Neural crest cell (in vitro differentiated cells): ENCODE measurements at places on chromosomes 16 and 17. TPM values are rescaled to one million over a fixed set of nuclear protein-coding genes. Genes with fewer than 3 reads are reported as not detected.

GRCh38 chr16:57430955-57431354, 16.2 kb downstream of the CIAPIN1 start:
- H3K27ac ChIP-seq, result no peak overlapping the region
- H3K27me3 ChIP-seq, result no peaks in the 10 kb centered on the region
- H3K4me1 ChIP-seq, result no peaks in the 10 kb centered on the region
- DNase-seq, result no peak

GRCh38 chr16:70468776-70469525, 14.6 kb downstream of the FCSK start:
- H3K27ac ChIP-seq, result no peak overlapping the region
- H3K36me3 ChIP-seq, result no peaks in the 10 kb centered on the region
- no peaks in the 10 kb centered on the region for H3K4me1 ChIP-seq
- H3K4me3 ChIP-seq, result no peak overlapping the region
- DNase-seq, result no peak

GRCh38 chr16:31198207-31198882, 4.2 kb downstream of the PYCARD start:
- H3K27ac ChIP-seq, result peak overlapping the region; percentile 27
- H3K27me3 ChIP-seq, result peaks cover 54% of the 10 kb centered on the region
- H3K4me1 ChIP-seq, result peaks cover 30% of the 10 kb centered on the region
- no peak for DNase-seq
- H3K4me3 ChIP-seq, result peak overlapping the region; percentile 72

GRCh38 chr17:7977805-7978204, 24.6 kb upstream of the GUCY2D start:
- H3K4me1 ChIP-seq, result no peaks in the 10 kb centered on the region
- no peak for DNase-seq
- no peak overlapping the region for H3K27ac ChIP-seq
- peaks cover 5% of the 10 kb centered on the region for H3K36me3 ChIP-seq
- no peak overlapping the region for H3K4me3 ChIP-seq

DNA sequence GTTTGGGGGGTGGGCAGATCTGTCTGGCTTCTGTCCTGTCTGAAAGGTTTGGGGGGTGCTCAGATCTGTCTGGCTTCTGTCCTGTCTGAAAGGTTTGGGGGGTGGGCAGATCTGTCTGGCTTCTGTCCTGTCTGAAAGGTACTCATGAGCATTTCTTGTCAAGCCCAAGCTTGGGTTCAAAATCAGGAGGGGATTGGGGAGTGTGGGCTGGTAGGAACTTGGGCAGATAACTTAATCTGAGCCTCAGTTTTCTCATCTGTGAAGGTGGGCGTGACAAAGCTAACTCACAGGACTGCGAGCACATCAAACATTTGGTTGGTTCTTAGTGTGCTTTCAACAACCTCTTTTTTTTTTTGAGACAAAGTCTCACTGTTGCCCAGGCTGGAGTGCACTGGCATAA, 35.2 kb downstream of the HAPSTR1 start:
- peaks cover 25% of the 10 kb centered on the region for H3K4me1 ChIP-seq
- no peaks in the 10 kb centered on the region for H3K36me3 ChIP-seq
- H3K27ac ChIP-seq, result peak overlapping the region; percentile 27
- H3K27me3 ChIP-seq, result no peaks in the 10 kb centered on the region
- no peak for DNase-seq
- no peak overlapping the region for H3K4me3 ChIP-seq

DNA sequence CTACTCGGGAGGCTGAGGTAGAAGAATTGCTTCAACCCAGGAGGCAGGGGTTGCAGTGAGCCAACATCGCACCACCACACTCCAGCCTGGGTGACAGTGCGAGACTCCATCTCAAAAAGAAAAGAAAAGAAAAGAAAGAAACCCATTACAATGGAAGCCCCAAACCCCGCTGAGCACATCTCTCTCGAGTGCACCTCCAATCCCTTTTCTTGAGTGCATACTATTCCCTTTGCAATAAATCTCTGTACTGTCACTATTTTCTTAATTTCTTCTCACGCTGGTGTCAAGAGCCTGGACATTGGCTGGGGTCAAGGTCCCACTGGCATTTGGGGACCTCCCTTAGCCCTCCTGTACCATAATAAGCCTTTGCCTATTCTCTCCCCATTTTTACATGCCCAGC, 398.4 kb upstream of the EEF2KMT start:
- H3K27ac ChIP-seq, result no peak overlapping the region
- H3K27me3 ChIP-seq, result peaks cover 18% of the 10 kb centered on the region
- DNase-seq, result no peak
- no peak overlapping the region for H3K4me3 ChIP-seq
- no peaks in the 10 kb centered on the region for H3K36me3 ChIP-seq

DNA sequence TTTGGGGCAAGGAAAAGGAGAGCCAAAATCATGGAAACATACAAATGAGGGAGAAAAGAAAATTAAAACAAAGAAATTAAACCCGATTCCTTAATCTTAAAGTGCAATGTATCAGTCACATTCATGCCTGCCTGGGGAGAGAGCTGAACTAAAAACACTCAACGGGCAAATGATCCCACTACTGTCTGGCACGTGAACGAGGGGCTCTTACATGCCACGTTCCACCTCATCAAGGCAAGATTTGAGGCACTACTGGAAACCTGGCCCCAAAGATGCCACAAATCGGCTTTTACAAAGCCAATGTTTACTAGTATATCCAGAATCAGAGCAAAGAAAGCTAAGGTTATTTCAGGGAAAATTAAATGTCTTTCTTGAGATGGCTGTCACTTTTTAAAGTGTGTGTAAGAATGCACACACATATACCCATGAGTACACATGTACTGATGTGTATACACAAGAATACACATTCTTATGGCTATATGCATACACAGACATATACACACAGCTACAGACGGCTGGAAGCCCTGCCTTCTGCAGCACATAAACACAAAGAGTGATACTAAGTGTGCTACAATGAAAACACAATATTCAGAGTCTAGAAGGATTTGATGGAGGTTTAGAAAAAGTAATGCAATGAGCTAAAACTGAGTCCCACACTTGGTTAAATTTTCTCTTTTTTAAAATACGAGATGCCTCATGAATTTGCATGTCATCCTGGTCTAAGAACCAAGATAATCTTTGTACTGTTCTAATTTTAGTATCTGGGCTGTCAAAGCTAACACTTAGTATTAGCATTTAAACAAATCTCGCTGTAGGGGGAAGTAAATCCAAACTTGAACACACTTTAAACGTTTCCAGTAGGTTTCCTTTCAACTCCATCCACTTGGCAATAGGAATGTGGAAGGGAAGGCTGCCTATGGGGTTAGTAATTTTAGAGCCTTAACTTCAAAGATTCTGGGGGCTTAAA, 85.8 kb downstream of the CYTH1 start:
- H3K4me1 ChIP-seq, result no peaks in the 10 kb centered on the region
- peaks cover 12% of the 10 kb centered on the region for H3K36me3 ChIP-seq
- no peaks in the 10 kb centered on the region for H3K27me3 ChIP-seq
- no peak overlapping the region for H3K27ac ChIP-seq
- H3K4me3 ChIP-seq, result no peak overlapping the region

DNA sequence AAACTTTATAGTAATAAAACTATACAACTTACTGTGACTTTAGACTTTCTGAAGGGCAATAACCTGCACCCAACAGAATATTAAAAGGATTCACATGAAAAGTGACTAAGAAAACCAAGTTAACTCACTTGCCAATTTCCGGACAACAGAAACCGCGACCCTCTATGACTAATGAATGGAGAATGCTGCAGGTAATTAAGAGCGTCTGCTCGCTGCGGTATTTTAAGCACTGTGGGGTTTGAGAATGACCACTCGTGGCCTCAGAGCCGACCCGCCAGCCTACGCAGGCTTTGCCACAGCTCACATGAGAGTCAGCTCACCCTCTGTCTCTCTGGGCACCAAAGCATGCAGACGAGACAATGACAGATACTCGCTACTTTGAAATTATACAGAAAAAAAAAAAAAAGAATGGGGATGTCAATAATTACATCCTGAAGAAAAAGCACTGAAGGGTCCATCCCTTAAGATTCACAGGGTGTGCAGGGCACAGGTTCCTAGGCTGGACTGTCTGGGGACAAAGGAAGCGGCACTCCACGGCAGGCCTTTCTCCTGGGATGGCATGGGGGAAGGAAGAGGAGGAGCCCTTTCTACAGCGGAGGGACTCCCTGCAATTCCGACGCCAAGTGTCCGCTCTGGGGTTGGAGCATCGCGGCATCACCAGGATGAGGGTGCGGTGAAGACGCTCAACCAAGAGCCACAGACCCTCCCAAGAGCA, 35.0 kb downstream of the ZCCHC14 start:
- peaks cover 17% of the 10 kb centered on the region for H3K4me1 ChIP-seq
- no peaks in the 10 kb centered on the region for H3K36me3 ChIP-seq
- no peak overlapping the region for H3K4me3 ChIP-seq
- no peak for DNase-seq
- peak overlapping the region; percentile 57 for H3K27ac ChIP-seq
- H3K27me3 ChIP-seq, result no peaks in the 10 kb centered on the region

DNA sequence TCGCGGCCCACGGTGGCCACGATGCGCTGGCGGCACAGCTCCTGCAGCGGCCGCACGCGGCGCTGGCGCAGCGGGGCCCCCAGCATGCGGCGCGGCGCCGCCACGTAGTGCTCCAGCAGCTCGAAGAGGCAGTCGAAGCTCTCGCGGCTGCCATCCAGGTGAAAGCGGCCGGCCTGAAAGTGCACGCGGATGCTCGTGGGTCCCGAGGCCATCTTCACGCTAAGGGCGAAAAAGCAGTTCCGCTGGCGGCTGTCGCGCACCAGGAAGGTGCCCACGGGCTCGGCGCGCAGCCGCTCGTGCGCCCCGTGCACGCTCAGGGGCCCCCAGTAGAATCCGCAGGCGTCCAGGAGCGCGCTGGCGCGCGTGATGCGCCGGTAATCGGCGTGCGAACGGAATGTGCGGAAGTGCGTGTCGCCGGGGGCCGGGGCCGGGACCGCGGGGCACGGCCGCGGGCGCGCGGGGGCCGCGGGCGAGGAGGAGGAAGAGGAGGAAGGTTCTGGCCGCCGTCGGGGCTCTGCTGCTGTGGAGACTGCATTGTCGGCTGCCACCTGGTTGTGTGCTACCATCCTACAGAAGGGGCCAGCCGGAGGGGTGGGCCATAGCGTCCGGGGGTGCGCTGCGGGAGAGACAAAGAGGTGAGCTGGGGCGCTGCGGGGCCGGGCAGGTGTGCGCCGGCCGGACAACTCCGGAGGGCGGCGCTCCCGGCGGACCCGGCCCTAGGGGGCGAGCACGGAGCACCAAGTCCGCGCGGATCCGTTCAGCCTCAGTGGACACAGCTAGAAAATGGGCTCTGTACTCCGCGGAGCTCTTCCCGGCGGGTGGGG, 879 bp downstream of the SOCS1 start:
- no peaks in the 10 kb centered on the region for H3K36me3 ChIP-seq
- peak; percentile 28 for DNase-seq
- peak overlapping the region; percentile 76 for H3K4me3 ChIP-seq
- H3K27me3 ChIP-seq, result peaks cover 35% of the 10 kb centered on the region

GRCh38 chr17:78723001-78723796, 58.9 kb downstream of the CYTH1 start:
- H3K4me3 ChIP-seq, result peak overlapping the region; percentile 71
- DNase-seq, result peak; percentile 62
- peaks cover 47% of the 10 kb centered on the region for H3K4me1 ChIP-seq
- no peaks in the 10 kb centered on the region for H3K36me3 ChIP-seq

DNA sequence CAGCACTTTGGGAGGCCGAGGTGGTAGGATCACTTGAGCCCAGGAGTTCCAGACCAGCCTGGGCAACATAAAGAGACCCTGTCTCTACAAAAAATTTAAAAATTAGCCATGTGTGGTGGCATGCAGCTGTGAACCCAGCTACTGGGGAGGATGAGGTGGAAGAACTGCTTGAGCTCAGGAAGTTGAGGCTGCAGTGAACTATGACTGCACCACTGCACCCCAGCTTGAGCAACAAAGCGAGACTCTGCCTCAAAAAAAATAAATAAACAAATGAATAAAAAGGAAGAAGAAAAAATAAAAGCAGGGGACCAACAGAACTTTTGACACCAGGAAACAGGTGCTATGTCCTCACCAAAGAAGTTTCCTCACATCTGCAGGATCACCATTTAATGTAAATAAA, 14.2 kb downstream of the TERF2 start:
- H3K36me3 ChIP-seq, result peaks cover 19% of the 10 kb centered on the region
- no peak for DNase-seq
- H3K27me3 ChIP-seq, result no peaks in the 10 kb centered on the region
- H3K4me3 ChIP-seq, result no peak overlapping the region
- no peaks in the 10 kb centered on the region for H3K4me1 ChIP-seq

- no peak overlapping the region for H3K27ac ChIP-seq
- H3K36me3 ChIP-seq, result peaks cover 4% of the 10 kb centered on the region
- peaks cover 4% of the 10 kb centered on the region for H3K4me1 ChIP-seq
- no peak for DNase-seq
- no peaks in the 10 kb centered on the region for H3K27me3 ChIP-seq
- no peak overlapping the region for H3K4me3 ChIP-seq
Measured at GRCh38 chr16:4673387-4674046, 19.8 kb upstream of the NUDT16L1 start.

GRCh38 chr17:75848523-75849278, 4.5 kb upstream of the UNC13D start:
- peaks cover 9% of the 10 kb centered on the region for H3K4me1 ChIP-seq
- H3K36me3 ChIP-seq, result peaks cover 3% of the 10 kb centered on the region

DNA sequence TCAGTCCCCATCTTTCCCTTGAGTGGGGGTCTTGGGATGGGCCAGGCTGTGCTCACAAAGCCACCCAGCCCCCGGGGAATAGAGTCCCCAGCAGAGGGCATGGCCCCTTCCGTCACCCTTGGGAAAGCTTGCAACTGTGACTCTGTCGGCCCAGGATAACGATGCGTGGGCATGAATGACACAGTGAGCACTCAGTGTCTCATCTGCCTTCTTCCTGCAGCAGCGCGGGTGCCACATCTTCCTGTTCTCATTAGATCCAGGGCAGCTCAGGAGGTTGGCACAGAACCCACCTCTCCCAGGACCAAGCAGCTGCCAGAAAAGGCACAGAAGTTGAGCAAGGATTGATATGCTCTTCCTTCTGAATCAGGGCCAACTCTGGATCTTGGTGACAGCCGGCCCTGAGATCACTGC, 84.7 kb downstream of the MRC2 start:
- peak overlapping the region; percentile 78 for H3K27ac ChIP-seq
- H3K4me3 ChIP-seq, result no peak overlapping the region
- peaks cover 7% of the 10 kb centered on the region for H3K36me3 ChIP-seq
- peaks cover 38% of the 10 kb centered on the region for H3K4me1 ChIP-seq
- no peak for DNase-seq

DNA sequence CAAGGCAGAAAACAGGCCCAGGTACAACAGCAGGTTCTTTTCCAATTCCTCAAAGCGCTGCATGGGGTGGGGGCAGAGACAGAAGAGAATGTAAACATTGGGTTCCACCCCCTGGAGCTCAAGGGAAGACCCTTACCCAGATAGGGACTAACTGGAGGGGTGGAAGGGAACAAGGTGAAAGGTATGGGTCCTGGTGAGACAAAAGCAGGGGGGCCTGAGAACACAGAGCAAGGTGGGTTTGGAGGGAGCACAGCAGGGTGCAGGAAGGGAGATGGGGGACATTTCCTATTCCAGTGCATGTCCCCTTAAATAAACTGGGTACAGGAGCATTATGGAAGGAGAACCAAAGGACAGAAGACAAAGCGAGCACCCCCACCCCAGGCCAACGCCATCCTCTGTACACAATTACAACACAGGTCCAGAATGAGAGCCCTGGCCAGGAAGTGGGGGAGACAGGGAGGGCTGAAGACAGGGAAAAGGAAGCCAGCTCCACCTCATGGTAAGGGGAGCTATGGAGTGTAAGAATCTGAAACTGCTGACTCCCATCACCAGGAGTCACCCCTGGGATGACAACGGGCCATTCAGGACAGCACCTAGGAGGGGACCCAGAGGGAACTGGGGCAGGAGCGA, 2.1 kb upstream of the CD2BP2 start:
- H3K27ac ChIP-seq, result no peak overlapping the region
- peaks cover 4% of the 10 kb centered on the region for H3K36me3 ChIP-seq
- H3K4me3 ChIP-seq, result no peak overlapping the region
- peaks cover 22% of the 10 kb centered on the region for H3K4me1 ChIP-seq
- DNase-seq, result no peak
- no peaks in the 10 kb centered on the region for H3K27me3 ChIP-seq

Gene LRRC46
- 0.84 and 1.4 TPM in 2 replicates for total RNA-seq

Gene CLEC16A
- 21.3 and 26.0 TPM in 2 replicates for total RNA-seq

Gene LGALS9B
- total RNA-seq, result not detected in 2 replicates

Gene E2F4
- 89.7 and 97.0 TPM in 2 replicates for total RNA-seq

Gene CIBAR2
- not detected in 2 replicates for total RNA-seq
